ENCODE measurements at places on chromosomes 6 and 20. TPM values are rescaled to one million over a fixed set of nuclear protein-coding genes. Genes with fewer than 3 reads are reported as not detected.
A peak's percentile ranks its signal among the peaks of the same experiment; 100 is the strongest.

Gene LY6G6C
- not detected for total RNA-seq

GRCh38 chr20:9927224-9927623 lies 88.3 kb upstream of the PAK5 start:
- no peak overlapping the region for H3K4me3 ChIP-seq
- H3K4me1 ChIP-seq = no peaks in the 10 kb centered on the region
- no peaks in the 10 kb centered on the region for H3K36me3 ChIP-seq
- no peak overlapping the region for H3K27ac ChIP-seq

DNA sequence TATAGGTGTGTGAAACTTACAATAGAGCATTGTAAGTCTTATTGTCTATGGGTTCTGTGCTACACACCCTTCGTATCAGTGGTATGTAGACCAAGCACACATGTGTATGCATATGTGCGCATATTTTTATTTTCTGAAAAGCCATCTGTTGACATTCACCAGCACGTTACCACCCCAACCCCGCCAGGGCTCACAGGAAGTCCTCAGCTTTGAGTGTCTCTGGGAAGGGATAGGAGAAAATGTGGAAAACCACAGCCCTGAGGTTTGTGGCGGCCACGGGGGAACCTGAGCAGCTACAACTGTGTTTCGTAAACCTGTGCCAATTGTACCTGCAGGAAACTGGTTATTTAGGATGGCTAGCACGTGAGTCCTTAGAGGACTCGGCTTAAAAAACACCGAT lies 123.3 kb upstream of the PHACTR3 start:
- DNase-seq = no peak
- H3K4me1 ChIP-seq = no peaks in the 10 kb centered on the region
- H3K27ac ChIP-seq = no peak overlapping the region
- no peak overlapping the region for H3K4me3 ChIP-seq
- H3K27me3 ChIP-seq = no peaks in the 10 kb centered on the region

DNA sequence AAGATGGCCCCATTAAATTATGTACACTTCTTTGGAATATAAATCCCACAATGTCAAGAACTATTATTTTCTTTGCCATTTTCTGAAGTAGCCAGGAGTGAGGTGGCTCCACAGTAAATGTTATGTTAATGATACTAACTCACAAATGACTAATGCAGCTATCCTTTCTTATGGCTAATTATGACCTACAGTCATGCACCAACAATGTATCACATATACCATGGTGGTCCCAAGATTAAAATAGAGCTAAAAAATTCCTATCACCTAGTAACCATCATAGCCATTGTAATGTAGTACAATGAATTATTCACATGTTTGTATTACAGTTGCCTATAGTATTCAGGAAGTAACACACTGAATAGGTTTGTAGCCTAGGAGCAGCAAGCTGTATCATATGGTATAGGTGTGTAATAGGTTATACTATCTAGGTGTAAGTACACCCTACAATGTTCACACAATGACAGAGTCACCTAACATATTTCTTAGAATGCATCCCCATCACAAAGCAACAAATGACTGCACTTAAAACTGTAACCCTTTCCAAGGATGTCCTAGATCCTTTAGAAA lies 15.3 kb downstream of the ECHDC1 start:
- H3K4me3 ChIP-seq = no peak overlapping the region
- H3K36me3 ChIP-seq = peaks cover 18% of the 10 kb centered on the region
- H3K4me1 ChIP-seq = no peaks in the 10 kb centered on the region
- no peaks in the 10 kb centered on the region for H3K27me3 ChIP-seq
- DNase-seq = no peak

- no peak for DNase-seq
- H3K4me1 ChIP-seq = peaks cover 24% of the 10 kb centered on the region
- peak overlapping the region; percentile 13 for H3K4me3 ChIP-seq
- H3K27me3 ChIP-seq = no peaks in the 10 kb centered on the region
- peak overlapping the region; percentile 92 for H3K27ac ChIP-seq
Observed at GRCh38 chr6:3912361-3913076, 63.3 kb downstream of the FAM50B start.
